ENCODE measurements at places on chromosomes 13 and 19. TPM values are rescaled to one million over a fixed set of nuclear protein-coding genes. Genes with fewer than 3 reads are reported as not detected.
A peak's percentile ranks its signal among the peaks of the same experiment; 100 is the strongest.

DNA sequence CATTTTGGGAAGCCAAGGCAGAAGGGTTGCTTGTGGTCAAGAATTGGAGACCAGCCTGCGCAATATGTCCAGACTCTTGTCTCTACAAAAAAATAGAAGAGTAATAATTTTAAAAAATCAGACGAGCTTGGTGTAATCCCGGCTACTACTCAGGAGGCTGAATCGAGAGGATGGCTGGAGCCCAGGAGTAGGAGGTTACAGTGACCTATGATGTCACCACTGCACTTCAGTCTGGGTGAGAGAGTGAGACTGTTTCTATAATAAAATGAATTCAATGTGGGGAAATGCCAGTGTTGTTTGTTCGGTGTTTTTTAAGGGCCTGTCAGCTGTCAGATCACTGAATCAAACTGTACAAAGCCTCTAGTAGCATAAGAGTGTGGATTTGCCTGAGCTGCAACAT, 1.2 kb upstream of the FBXL3 start:
- no peak for DNase-seq

DNA sequence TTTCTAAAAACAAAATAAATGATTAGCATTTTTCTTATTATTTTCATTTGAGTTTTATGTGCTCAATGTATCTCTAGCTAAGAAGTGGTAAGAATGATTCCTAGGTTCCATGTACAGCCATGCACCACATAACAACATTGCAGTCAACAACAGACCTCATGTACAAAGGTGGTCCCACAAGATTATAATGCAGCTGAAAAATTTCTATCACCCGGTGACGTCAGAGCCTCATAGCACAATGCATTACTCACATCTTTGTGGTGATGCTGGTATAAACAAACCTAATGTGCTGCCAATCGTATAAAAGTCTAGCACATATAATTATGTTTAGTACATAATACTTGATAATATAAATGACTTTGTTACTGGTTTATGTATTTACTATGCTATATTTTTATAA, 120.5 kb downstream of the SLC7A1 start:
- no peak for DNase-seq

DNA sequence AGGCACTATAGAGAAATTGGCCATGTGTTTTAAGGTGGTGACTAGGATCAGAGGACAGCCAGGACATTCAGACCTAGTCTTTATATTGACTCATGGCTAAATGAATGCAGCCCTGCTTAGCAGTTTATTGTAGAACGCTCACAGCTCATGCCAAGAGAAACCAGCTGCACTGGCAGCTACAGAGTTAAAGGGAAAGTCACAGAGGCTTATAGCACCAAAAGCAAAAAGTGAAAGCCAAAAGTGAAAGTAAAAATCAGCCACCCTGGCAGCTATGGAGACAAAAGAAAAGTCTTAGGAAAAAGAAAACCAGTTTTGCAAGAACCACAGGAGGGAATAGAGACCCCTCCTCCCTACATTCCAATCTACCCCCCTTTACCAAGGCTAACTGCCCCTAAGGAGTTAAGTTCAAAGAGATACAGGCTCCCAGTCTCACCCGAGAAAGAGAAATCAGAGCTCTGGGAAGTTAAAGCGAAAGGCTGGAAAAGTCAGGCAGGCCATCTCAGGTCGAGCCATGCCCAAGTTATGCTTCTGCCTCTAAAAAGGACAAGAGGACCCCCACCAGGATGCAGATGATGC, 99.0 kb downstream of the ZNF429 start:
- DNase-seq, result peak; percentile 71

BRD4 gene
- 89.6 TPM for total RNA-seq

KLF1 gene
- total RNA-seq, result not detected

GRCh38 chr13:23988546-23989122, 91.3 kb upstream of the C1QTNF9B start:
- DNase-seq, result no peak

- peak; percentile 27 for DNase-seq
Measured at GRCh38 chr19:55686311-55687050, 11.5 kb downstream of the EPN1 start.

- DNase-seq, result no peak
Measured at GRCh38 chr13:33259296-33259695, 26.3 kb downstream of the STARD13 start.

PGLYRP1 gene
- 0.38 TPM for total RNA-seq

- no peak for DNase-seq
Measured at GRCh38 chr19:17555929-17556813, 722 bp downstream of the COLGALT1 start.

ZNF559 gene
- 14.2 TPM for total RNA-seq

DNA sequence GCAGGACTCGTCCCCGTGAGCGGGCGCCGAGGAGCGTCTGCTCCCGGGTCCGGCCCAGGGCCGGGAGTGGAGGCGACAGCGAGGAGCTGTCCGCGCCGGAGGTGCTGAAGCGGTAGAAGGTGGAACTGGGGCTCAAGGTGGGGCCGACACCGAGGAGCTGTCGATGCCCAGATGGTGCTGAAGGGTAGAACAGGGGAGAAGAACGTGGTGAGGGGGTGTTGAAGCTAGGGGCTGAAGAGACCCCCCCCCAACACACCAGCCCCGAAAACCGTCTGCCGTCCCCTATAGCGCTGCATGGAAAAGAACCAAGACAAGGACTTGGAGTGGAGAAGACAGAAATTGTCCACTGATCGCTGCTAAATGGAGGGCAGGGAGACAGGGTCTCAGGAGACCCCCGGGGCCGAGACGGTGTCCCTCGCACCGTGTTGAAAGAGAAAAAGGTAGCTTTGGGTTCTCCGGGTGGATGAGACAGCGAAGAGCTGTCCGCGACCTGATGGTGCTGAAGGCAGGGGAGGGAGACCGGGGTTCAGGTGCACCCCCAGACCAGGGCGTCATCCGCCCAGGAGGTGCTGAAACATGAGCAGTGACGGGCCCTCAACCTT, 7.1 kb upstream of the PDE4C start:
- no peak for DNase-seq

DNA sequence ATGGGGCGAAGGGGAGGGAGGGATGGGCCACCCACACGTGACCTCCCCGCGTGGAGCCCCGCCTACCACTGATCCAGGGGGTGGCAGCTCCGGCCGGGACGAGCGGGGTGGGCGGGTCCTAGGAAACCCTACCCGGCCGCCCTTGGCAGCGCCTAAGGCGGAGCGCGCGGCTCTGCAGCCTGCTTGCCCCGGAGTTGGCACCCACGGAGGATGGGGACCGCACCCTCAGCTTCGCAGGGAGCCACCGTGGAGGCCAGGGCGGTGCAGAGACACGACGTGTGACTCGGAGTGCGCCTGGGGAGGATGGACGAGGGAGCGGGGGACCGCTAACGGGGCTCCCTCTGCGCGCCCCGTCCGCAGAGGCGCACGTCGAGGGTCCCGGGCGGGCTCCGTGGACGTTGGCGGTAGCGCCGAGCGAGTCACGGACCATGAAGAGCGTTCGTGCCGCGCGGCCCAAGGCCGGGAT, at the start of gene RGS9BP:
Gene RGS9BP (plus strand): TSS at position 129 of the 466 bp plus-strand sequence. CDS start 416 bp downstream, outside the sequence.
- DNase-seq, result peak; percentile 87

SIGLEC11 gene
- 1.3 TPM for total RNA-seq

DNA sequence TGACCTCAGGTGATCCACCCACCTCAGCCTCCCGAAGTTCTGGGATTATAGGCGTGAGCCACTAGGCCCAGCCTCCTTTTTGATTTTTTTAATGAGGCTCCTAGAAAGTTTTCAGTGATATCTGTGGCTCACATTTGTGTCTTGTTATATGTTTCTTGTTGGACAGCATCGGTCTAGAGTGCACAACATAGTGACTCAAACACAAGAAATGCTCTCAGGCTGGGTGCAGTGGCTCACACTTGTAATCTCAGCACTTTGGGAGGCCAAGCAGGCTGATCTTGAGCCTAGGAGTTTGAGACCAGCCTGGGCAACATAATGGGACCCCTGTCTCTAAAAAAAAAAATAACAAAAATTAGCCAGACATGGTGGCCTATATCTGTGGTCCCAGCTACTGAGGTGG, 8.2 kb downstream of the PHF11 start:
- no peak for DNase-seq

GRCh38 chr19:23002690-23003422, at the start of gene ZNF728:
ZNF728 (minus strand) TSS chr19:23003176; CDS start chr19:23003030, 146 bp downstream.
- no peak for DNase-seq

CYP2F1 gene
- 1.0 TPM for total RNA-seq

GRCh38 chr13:19345158-19345557, 163.5 kb upstream of the TUBA3C start:
- no peak for DNase-seq

BCL2L12 gene
- 22.2 TPM for total RNA-seq

DNA sequence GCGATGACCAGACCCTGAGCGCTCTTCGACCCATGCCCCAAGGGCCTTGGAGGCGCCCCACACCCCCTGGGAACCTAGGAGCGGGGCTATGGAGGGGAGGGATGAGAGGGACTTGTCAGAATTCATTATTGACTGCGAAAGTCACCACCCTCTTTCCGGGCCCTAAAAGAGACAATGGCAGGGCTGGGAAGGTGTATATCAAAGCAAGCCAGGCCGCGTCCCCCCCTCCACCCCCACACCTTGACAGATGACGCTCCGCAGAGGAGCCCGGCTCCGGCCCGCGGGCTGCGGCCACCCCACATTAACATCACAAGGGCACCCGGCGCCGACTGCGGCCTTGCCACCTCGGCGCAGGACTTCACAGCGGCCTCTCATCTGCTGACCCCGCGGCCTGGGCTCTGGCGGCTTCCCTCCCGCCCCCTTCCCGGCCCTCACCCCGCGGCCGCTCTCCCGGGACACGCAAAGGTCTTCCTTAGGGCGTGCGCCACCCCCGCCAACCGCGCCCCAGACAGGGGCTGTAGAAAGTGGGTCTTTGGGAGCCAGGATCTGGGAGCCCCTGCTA, 2.4 kb downstream of the CDX2 start:
- DNase-seq, result no peak

- no peak for DNase-seq
Measured at GRCh38 chr19:2455851-2456570, 748 bp downstream of the LMNB2 start.

GRCh38 chr13:89393758-89394304, 1722.7 kb downstream of the SLITRK5 start:
- DNase-seq, result no peak

DNA sequence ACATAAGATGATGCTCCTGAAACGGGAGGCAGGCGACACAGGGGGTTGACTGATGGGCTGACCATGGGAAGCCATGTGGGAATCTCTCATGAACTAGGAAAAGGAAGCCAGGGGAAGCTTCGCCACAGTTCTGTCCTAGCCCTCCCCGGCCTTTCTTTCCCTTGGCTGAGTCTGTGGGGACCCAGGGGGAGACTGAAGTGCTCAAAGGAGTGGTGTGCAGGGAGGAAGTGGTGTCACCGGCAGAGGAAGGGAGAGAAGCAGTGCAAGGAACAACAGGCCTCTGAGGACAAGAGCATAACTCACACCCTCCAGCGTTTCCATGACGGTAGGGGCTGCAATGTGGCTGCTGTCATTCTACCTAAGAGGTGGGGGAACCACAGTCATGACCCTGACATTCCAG, 1.1 kb downstream of the KIR3DL3 start:
- DNase-seq, result no peak

DNA sequence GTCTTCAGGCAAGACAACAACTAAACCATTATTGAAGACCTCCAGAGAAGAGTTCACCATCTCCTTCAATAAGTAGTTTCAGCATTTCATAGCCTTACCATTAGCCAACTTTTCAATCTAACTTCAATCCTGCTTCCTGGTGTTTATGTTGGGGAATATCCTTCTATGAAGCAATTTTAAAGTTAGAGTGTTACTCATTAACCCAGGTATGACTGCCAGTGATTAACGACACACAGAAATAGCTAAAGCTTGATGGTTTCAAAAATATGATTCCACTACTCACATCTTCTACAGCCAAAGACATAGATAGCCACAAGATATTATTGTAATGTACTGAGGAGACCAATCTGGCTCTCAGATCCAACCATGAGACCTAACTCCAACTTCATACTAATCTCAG, 403.2 kb downstream of the EFNB2 start:
- DNase-seq, result no peak

GRCh38 chr19:5023128-5023571, 54.2 kb downstream of the KDM4B start:
- DNase-seq, result no peak

DNA sequence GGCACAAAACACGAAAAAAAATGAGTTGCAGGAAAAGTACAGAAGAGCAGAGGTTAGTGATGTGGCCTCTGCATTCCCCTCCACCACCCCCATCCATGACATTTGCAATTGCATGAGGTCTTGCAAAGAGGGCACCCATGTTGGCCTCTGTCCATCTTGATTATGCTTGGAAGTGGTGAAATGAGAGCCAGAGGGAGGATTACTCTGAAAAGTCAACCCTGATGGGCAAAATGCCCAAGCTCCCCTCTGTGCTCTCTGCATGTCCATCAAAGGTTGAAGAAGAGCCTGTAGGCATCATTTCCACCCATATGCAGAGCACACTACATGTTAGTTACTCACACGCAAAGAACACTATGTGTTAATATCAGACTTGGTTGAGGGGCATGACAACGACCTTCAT, 71.4 kb downstream of the SLC15A1 start:
- DNase-seq, result no peak

GRCh38 chr13:33150662-33151061, 134.4 kb downstream of the KL start:
- no peak for DNase-seq

DNA sequence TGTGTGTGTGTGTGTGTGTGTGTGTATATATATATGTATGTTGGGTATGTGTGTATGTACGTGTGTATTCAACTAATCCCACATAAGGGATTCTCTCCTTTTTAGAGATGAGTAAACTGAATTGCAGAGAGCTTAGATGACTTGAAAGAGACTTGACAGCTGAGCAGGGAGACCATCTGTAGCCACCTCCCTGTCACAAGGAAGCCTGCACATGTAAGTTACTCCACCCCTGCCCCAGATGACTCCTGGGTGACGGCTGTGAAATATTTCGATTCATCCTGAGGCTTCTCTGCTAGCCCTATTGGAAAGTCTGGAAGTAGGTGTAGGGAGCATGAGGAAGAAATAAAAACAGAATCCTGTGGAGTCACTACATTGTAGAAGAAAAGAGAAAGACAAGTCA, 480.4 kb downstream of the FOXO1 start:
- DNase-seq, result no peak

- DNase-seq, result no peak
Measured at GRCh38 chr19:10742476-10742875, 24.6 kb downstream of the DNM2 start.
